AG04449 (cell line): ENCODE measurements at places on chromosomes 6 and 20.

- DNase-seq, result no peak
Measured at GRCh38 chr6:39794231-39794630, 2.1 kb downstream of the DAAM2 start.

- no peak for DNase-seq
Measured at GRCh38 chr6:142683714-142684141, 261.2 kb downstream of the HIVEP2 start.

GRCh38 chr20:48702455-48702913 lies 125.3 kb downstream of the PREX1 start:
- no peak for DNase-seq

- DNase-seq, result no peak
Measured at GRCh38 chr20:62742979-62743776, 34.5 kb downstream of the NTSR1 start.

DNA sequence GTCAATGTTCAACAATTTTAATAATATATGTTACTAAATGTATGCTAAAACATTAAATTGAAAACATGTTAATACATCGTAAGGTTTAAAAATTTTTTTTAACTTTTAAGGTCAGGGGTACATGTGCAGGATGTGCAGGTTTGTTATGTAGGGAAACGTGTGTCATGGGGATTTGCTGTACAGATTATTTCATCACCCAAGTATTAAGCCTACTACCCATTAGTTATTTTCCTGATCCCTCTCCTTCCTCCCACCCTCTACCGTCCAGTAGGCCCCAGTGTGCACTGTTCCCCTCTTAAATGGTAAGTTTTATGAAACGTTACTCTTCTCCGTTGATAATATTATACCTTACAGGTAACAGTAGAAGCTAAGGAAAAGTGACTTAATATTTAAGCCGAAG lies 15.8 kb downstream of the PDE7B start:
- no peak for DNase-seq
